ENCODE measurements at places on chromosomes 13 and 19. TPM values are rescaled to one million over a fixed set of nuclear protein-coding genes. Genes with fewer than 3 reads are reported as not detected.

Gene ZNF540
- total RNA-seq, result 0.34 TPM

Gene OR1I1
- not detected for total RNA-seq

Gene ELL
- total RNA-seq, result 13.6 TPM

Gene TBXA2R
- total RNA-seq, result 1.9 TPM

Gene ZNF613
- 9.3 TPM for total RNA-seq

Gene C5AR2
- total RNA-seq, result under 0.01 TPM

Gene ARL11
- 0.29 TPM for total RNA-seq

Gene PEG3
- total RNA-seq, result 0.34 TPM

Gene PCDH9
- 5.3 TPM for total RNA-seq

GRCh38 chr13:99796175-99796819, 175.3 kb downstream of the ZIC5 start:
- peak; percentile 2 for DNase-seq

DNA sequence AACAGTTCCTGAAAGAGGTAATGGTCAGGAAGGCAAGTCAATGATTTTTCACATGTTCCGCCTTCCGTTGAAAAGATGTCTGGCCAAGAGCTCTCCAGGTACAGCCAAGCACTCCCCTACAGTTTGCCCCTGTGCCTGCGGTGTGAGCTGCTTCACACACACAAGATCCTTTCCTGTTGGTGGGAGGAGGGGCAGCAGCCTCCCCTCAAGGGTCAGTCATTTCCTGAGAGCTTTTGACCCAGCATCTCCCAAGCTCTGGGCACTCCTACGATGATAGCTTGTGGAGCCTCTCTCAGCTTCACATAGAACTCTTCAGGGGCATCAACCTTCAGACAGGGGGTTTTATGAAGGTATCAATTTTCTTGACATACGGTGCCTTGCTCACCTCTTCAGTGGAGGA, 86.9 kb downstream of the DOCK9 start:
- no peak for DNase-seq

GRCh38 chr19:13099073-13099999, 3.3 kb downstream of the LYL1 start:
- DNase-seq, result no peak

GRCh38 chr13:20567881-20568528, 1.0 kb downstream of the IFT88 start:
- DNase-seq, result no peak

GRCh38 chr13:95298971-95299621, 2.2 kb downstream of the ABCC4 start:
- DNase-seq, result no peak

- no peak for DNase-seq
Measured at GRCh38 chr13:38685974-38686576, 802 bp upstream of the FREM2 start.

DNA sequence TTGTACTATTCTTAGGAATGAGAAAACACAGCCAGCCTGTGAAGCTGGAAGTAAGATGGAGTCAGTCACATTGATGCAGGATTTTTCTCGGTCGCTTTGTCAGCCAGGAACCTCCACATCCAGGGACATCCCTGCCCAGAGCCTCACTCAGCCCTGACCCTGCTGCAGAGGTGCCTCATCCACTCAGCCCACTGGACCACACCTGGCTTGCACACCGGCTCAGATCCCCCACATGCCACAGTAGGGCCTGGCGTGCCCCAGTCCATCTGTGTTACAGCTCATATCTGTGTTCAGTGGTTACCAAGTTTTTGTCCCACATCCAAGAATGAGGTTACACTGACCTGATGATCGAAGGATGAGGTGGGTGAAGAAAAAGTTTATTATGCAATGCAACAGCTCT, 1315.4 kb downstream of the SLITRK1 start:
- no peak for DNase-seq

- DNase-seq, result no peak
Measured at GRCh38 chr19:4580021-4580901, 20.8 kb upstream of the SEMA6B start.

- DNase-seq, result no peak
Measured at GRCh38 chr19:17370026-17370587, 7.0 kb downstream of the PLVAP start.

DNA sequence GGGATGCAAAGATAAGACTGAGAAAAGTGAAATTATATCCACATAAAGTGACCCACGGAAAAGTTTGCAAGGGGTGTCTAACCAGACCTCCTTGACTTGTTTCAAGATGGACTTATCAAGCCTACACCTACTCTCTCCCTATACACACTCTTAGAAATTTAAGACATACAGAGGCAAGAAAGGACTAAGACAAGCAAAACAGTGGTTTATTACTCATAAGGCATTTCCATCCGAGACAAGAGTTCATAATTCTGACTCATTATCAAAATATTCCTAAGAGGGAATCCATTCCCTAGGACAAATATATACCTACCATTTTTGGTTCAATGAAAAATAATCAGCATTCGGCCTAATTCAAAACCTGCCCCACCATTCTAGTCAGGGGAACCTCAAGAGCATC, 232.6 kb upstream of the GPC6 start:
- DNase-seq, result no peak

DNA sequence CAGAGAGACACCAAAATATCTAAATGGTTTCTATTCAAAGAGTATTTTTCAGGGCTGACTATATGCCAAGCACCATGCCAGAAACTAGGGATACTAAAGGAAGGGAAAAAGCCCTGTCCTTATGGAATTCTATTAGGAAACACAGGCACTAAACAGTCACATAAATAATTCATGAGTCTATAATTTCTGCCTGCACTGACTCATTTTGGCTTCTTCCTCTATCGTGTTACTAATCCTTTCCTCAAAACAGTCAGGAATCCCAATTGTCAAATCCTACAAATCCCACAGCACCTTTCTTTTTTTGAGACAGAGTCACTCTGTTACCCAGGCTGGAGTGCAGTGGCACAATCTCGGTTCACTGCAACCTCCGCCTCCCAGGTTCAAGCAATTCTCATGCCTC, 29.2 kb downstream of the XPO4 start:
- no peak for DNase-seq

DNA sequence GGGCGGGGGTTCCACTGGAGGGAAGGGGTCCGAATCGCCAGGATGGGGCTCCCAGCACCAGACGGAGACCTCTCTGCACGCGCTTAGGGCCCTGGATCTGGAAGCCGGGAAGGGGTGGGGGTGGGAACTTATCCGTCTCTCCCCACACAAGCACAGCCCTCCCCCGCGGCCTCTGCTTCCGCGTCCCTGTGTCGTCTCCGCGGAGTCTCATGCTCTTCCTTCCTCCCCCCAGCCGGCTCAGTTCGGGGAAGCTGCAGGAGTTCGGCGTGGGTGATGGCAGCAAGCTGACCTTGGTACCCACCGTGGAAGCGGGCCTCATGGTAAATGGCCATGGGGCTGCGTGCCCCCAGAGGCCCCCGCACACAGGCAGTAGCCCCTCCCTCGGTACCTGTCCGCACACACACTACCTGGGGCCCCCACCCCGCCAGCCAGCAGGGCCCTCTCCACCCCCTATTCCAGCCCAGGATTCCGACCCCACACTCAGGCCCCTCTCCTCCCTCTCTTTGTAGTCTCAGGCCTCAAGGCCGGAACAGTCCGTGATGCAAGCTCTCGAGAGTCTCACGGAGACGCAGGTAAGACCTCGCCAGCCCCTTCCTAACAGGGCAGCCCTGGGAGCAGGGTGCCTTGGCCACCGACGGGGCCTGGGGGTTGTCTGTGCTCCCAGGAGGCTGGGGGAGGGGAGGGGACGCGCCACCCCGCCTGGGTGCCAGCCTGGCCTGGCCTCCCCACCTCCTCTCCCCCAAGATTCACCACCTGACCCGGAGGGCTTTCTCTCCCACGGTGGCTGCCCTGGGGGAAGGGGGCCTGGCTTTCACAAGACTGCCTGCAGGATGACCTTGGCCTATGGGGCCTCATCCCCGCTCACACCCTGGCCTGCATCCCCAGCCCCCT, 3.2 kb downstream of the MIDN start:
- no peak for DNase-seq

GRCh38 chr13:54357284-54357933, 1328.8 kb downstream of the OLFM4 start:
- DNase-seq, result no peak

DNA sequence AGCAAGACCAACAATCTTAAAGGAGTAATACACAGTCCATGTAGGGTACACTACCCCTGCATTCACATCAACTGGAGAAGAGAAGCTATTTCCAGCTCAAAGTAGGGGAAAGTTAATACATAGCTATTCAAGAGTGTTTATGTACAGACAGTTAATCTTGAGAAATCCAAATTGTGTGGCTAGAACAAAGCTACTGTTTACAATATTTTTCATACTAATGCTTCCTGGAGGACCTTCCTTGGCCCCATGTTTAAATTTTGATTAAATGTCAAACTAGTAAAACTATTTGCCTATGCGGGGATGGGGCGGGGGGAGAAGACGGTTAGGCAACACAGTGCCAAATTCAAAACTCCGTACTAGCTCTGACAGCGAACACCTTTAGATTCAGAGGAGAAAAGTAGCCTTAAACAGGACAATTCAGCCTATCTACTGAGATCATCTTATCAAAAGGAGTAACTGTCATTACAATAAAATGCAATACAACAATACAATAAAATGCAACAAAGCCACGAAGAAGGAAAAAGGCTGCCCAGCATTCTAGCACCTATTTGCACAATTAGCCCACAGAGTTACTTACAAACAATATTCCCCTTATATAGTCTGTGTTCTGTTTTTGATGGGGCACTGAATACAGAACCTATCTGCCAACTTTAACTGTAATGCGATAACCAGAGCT, 29.1 kb downstream of the BRD4 start:
- no peak for DNase-seq

GRCh38 chr19:16581145-16581970, 9.1 kb upstream of the SLC35E1 start:
- no peak for DNase-seq

DNA sequence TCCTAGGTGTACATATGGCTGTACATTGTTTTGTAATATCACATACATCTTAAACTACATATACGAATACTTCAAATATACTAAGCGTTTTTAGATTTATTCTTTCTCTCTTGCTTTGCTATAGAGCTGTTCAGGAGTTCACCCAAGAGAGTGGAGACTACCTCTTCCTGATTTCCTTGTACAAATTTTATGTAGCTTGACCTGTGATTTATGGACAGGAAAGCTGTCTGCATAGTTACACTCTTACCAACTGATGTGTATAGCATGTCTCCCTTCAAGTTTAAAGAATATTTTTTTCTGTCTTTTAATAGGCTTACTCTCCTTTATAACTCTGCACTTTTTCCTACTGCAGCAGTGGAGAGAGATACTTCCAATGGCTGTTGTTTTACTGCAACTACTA, 428.7 kb downstream of the NDFIP2 start:
- DNase-seq, result no peak

- DNase-seq, result no peak
Measured at GRCh38 chr19:44847144-44848035, 1.3 kb downstream of the NECTIN2 start.

- no peak for DNase-seq
Measured at GRCh38 chr19:14102102-14102696, 11.6 kb upstream of the SAMD1 start.

GRCh38 chr19:2856457-2857050, 10.6 kb upstream of the ZNF556 start:
- DNase-seq, result no peak

DNA sequence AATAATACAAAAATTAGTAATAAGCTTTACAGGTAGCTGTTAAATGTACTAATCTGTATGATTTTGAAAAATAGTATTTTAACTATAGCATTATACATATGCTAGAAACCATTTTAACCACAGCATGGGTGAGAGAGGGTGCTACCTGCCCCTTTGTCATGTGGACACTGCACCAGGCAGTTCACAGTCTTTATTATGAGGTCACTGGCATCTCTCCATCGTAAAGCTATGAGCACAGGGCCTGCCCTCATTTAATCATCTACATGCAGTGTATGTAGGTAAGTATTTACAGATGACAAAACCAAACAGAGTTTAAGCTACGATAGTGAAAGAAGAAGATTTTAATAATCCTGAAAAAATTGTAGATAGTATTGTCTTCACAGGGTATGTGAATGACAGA, 21.7 kb downstream of the EDNRB start:
- DNase-seq, result no peak

DNA sequence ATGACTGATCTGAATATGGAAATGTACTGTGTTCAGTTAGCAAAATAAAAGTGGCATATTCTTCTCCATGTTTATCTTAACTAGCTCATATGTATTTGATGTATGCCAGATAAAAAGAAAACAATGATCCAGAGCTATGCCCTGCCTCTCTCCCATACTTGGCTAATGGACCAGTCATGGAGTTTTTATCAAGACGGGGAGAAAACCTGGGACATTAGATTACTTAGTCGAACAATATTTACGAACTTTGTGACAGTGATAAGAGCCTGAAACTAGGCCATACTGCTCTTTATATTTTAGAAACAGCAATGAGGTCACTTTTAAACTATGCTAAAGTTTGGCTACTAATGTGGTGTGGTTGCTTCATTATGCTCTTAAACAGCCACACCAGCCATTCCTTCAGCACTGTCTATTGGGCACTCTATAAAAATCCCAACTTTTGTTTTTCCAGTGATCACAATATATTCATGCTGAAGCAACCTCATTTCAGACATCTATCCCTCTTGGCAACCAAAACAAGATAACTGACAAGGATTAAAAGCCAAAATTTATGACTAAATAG, 265.0 kb downstream of the FGF14 start:
- DNase-seq, result no peak

DNA sequence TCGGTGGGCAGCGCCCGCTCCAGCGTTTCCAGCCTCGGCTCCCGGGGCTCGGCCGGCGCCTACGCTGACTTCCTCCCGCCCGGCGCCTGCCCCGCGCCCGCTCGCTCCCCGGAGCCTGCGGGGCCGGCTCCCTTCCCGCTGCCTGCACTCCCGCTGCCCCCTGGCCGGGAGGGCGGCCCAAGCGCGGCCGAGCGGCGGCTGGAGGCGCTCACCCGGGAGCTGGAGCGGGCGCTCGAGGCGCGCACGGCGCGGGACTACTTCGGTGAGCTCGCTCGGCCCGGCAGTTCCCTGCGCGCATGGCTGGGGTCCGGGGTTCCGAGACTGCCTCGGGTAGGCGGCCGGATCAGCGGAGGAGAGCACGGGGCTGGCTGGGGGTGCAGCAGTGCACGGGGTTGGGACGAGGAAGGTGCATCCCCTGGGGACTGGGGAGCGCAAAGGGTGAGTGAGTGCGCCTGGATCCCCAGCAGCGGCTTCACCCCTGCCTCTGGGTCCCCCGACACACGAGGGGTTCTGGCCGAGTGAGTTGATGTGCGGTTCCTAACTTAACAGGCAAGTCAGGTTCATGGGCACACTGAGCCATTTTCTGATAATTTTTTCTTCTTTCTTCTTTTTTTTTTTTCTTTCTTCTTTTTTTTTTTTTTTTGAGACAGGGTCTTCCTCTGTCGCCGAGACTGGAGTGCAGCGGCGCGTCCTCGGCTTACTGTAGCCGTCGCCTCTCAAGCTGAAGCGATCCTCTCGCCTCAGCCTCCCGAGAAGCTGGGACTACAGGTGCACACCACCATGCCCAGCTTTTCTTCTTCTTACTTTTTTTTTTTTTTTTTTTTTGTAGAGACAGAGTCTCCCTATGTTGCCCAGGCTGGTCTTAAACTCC, 1.1 kb downstream of the WTIP start:
- DNase-seq, result no peak

- DNase-seq, result no peak
Measured at GRCh38 chr13:44972956-44973581, 16.2 kb downstream of the NUFIP1 start.

Measured in glomerular endothelial cell (primary cell).